ENCODE measurements at places on chromosomes 5 and 9. TPM values are rescaled to one million over a fixed set of nuclear protein-coding genes. Genes with fewer than 3 reads are reported as not detected.

CCNJL gene
- 2.5 TPM for total RNA-seq

C9 gene
- total RNA-seq = not detected

UNC5A gene
- 7.2 TPM for total RNA-seq

SLC6A19 gene
- total RNA-seq = not detected

All from diencephalon (tissue), 1 donor.